ENCODE measurements at places on chromosomes 12 and 14.

GRCh38 chr14:59247801-59248584, 59.5 kb downstream of the DAAM1 start:
- no peak for DNase-seq

GRCh38 chr14:85583380-85583779, 53.4 kb downstream of the FLRT2 start:
- DNase-seq = no peak

DNA sequence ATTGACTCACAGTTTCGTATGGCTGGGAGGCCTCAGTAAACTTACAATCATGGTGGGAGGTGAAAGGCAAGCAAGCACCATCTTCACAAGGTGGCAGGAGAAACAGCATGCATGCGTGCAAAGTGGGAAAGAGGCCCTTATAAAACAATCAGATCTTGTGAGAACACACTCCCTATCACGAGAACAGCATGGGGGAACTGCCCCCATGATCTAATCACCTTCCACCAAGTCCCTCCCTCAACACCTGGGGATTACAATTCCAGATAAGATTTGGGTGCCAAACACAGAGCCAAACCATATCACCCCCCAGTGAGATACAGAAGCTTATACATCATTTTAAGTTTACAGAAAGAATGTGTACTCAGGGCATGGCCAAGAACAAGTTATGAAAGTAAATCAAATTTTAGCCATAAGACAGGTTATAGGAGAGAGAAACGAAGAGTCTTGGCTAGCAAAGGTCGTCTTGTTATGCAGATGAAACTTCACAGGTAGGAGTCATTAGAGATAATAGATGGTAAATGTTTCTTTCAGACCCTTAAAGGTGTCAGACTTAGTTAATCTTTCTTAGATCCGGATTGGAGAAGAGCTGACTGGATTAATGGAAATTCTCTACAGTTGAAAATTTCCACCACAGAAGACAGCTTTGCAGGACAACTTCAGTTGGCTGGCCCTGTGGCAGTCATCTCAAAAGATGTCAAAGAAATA, 79.8 kb upstream of the SEL1L start:
- no peak for DNase-seq

GRCh38 chr12:64501486-64501885, 49.6 kb downstream of the TBK1 start:
- no peak for DNase-seq

DNA sequence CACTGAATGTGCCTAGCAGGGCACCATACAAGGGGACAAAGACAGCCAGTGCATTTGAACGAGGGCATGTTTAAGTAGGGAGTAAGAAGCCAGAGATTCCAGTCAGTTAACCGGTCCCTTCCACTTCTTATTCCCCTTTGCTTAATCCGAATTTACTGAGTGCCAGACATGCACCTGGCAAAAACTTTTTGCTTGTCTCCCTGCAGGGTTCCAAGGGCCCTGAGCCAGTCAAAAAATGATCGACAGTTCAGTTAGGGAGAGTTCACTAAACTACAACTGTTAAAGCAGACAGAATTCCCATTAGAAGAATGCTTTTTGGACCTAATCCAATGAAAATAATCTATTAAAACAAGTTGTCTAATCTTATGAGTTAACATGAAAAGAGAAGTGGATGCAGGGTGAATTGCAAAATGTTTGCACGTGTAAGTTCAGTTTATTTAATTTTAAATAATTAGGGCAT, 193.8 kb downstream of the TMTC2 start:
- no peak for DNase-seq

DNA sequence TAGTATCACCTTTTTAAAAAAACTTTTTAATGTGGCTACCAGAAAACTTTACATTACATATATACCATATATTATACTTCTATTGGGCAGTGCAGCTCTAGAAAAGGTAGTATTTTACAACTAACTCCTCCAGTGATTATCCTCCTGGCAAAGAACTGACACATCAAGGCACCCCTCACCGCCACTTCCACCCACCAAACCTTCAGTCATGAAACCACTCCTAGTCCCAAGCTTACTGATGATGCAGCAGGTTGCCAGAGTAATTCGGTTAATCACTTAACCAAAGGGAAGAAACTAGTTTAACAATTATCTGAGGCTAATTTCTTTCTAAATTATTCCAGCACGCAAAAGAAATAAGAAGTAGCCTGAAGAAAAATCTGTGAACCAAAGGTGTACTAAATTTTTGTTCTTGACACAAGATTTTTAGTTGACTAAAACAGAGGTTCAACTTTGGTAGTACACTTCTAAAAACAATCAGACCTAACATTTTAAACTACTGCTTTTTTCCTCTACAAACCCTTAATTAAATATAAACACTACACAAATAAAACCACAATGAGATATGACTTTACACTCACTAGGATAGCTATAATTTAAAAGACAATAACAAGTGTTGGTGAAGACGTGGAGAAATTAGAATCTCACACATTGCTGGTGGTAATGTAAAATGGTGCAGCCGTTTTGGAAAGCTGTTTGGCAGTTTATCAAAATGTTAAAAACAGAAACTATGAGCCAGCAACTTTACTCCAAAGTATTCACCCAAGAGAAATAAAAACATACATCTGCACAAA, 16.7 kb downstream of the SPPL3 start:
- peak; percentile 47 for DNase-seq

DNA sequence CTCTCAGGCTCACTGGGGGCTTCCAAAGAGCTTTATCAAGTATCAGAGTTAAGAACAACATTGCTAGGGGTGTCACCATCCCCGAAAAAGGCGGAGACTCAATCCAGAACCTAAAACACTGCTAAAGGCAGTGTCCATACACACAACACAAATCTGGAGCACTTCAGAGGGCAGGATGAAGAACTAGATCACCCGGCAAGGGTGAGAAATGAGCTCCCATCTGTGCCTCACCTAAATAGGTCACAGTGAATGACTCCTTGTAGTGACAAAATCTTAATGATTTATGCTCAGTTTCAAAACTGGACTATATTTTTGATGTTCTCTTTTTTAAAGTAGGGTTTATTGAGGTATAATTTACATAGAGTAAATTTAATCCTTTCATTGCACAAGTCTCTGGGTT, 25.6 kb downstream of the NIN start:
- DNase-seq = no peak

GRCh38 chr14:36855396-36855795, 193.7 kb downstream of the PAX9 start:
- DNase-seq = no peak

DNA sequence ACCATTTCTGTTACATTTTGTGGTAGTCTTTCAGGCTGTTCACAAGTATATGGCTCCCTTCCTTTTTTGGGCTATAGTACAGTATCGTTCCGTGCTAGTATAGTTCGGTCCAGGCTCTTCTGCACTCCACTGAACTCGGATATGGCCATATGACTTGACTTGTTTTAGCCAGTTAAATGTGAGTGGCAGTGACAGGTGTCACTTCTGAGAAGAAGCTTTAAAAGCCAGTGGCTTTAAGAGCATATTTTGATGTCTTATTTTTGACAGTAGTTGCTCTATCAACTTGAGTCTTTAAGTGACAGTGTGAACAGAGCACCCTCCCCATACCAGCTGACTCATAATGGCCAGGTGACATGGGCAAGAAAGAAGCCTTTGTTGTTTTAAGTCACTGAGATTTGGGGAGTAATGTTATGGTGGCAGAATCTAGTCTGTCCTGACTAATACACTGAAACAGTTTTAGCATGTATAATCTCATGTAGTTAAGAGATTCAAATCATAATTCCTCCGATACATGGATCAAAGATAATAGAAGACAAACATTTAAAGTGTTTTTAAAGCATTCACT, 64.6 kb downstream of the ANO4 start:
- DNase-seq = no peak

DNA sequence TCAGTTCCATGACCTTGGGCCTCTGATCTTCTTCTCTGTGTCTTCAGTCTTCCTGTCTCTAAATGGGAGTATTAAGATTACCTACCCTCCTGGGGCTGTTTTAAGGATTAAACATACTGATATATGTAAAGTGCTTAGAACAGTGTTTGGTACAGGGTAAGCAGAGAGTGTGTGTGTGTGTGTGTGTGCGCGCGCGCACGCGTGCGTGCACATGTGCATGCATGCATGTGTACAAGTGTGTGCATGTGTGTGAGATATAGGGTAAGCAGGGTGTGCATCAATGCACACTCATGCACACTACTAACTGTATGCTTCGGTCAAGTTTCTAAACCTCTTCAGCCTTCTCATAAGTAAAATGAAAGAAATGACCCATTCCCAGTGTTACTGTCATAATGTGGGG, 196.6 kb downstream of the NTF3 start:
- no peak for DNase-seq

DNA sequence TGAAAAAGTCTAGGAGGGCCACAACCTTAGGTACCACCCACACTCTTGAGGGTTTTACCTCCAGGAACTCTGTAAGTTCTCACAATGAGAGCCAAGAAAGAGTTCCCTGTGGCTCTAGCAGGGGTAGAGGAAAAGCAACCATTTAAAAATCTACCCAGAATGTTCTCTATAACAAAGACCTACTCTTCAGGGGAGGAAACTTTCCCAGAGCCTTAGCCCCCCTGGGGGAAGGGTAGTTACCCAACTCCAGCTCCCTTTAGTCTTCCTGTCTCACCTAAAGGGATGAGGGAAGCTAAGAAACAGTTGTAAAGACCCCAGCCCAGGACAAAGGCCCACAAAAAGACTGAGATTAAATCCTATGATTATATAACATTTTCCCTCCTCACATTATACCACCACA, 46.2 kb upstream of the JDP2 start:
- DNase-seq = no peak

DNA sequence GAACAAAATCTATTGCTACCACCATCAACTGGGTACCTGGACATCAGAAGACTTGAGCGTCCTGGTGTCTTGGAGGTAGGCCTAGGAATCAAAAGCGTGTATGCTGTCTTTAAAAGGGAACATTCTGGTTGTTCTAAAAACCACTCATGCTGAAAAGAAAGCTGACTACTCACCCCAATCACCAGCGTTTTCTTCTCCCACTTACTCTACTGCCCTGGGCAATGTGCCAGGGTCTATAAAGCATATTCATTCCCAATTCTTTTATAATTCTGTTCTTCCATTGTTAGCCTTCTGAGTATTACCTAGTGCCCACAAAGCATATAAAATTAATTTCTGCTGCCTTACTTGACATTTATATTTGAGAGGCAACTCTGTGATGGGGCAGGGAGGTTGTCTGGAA, 133.4 kb downstream of the KCNA5 start:
- DNase-seq = no peak

DNA sequence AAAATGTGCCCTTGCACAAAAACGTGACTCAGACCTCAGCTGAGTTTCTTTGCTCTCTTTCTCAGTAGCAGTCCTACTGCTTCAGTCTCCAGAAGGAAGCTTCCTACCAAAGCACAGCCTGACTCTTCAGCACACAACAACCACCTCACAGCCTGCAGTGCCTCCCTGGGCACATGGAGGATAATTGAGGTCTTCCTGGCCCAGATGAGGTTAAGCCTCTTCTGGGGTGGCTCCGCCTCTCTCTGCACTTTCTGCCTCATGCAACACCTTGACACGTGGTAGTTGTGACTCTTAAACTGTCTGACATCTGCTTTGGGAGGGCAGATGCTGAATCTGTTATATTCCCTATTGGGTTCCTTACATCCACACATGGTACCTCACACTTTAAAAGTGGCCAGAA, 33.8 kb downstream of the GIT2 start:
- no peak for DNase-seq

GRCh38 chr14:68893566-68893965, 85.5 kb downstream of the ACTN1 start:
- no peak for DNase-seq

DNA sequence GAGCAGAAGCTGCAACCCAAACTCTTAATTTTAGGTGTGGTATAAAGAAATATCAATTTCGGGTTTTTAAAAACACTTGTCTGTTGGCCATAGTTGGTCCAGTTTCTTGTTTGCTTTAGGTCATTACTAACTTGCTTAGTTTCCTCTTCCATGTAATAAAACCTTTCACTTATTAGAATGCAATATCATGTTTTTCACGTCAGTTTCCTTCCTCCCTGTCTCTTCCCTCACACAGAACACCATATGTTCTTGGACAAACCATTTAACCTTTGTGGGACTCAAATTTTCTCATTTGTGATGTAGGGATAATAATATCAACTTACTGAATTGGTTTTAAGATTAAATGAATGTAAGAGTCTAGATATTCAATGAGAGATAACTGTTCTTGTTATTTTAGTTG, 22.9 kb downstream of the PMCH start:
- DNase-seq = no peak

DNA sequence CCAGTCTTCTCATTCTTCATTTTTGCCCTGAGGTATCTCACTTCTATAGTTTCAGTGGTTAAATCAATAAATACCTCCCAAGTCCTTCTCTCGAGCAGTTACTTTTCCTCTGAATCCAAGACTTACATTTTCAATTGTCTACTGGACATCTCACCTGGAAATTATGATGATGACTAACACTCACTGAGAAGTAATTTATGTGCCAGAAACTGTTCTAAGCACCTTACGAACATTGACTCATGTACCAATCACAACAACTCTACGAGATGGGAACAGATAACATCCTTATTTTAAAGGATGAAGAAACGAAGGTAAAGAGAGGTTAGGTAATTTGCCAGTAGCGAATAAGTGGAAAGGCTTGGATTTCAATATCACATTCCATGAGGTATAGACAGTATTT, 94.1 kb downstream of the EML5 start:
- no peak for DNase-seq

GRCh38 chr14:21068521-21069387, 1.4 kb upstream of the ARHGEF40 start:
- peak; percentile 49 for DNase-seq

GRCh38 chr14:58401587-58401986, 5.9 kb downstream of the TOMM20L start:
- DNase-seq = no peak

- no peak for DNase-seq
Observed at GRCh38 chr14:76718306-76719040, 42.8 kb upstream of the VASH1 start.

GRCh38 chr12:108605000-108605689, 7.3 kb upstream of the TMEM119 start:
- DNase-seq = no peak

GRCh38 chr12:28811457-28811856, 337.6 kb upstream of the FAR2 start:
- no peak for DNase-seq

DNA sequence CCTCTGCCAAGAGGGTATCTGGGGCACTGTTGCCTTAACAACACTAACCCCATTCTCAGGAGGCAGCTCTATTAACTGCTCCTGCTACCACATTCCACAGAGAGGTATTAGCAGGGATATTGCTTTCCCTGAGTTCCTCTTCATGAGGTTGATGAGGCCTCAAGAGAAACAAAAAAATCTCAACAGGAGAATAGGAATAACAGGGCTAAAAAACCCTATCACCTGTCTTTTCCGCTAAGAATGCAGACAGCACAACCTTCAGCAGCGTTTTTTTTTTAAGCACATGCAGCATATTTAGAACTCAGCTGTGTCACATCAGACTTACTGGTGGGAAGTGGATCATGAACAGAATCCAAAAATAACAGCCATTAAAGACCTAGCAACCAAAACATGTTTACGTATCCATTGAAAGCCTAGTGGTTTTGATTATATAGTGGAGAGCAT, 29.2 kb downstream of the ATF7 start:
- DNase-seq = no peak

- DNase-seq = no peak
Observed at GRCh38 chr12:129727100-129727499, 176.7 kb downstream of the TMEM132D start.
